CD4-positive, alpha-beta T cell treated with Interleukin-15 for 4 hours (primary cell): ENCODE measurements at places on chromosomes 3 and 15.

DNA sequence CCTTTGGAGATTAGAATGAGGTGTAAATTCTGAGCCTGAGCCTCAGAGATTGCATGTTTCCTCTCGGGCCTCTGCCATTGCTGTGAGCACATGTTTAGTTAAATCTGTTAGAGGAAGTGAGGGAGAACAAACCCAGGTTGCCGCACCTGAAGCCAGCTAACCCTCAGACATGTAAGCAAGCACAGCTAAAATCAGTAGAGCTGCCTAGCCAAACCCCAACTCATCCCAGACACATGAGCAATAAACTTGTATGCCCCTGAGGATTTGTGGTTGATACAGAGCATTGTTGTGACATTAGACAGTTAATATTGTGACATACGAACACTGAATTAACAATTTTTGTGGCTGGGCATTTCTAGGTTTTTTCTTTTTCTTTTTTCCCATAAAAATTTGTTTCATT lies 41.9 kb downstream of the NMD3 start:
- no peak for DNase-seq

GRCh38 chr3:7682822-7683229 lies 818.8 kb upstream of the LMCD1 start:
- DNase-seq, result no peak

DNA sequence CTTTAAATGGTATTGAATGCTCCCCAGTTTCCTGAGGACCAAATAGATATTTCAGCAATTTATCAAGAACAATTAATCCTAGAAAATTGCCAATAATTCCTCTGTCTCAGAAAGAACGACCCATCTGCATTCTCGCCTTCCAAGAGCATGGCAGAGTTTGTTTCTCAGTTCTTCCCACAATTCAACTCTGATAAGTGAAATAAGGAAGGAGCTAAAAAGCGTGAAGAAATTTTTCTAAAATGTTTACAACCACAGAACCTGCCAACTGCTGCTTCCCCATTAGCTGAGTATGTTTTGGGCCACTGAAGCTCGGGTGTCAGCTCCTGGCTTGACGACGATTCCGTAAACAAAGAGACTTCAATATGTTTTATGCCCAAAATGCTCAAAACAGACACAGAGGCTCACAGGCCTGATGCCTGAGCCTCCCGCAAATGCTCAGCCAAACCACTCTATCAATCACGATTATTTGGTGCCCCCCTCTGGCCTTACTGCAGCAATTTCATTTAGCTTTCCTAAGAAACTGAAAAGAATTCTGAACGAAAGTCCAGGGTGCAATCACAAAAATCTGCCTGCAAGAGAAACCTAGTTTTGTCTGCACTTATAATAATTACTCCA lies 259.2 kb upstream of the CCDC54 start:
- DNase-seq, result no peak

DNA sequence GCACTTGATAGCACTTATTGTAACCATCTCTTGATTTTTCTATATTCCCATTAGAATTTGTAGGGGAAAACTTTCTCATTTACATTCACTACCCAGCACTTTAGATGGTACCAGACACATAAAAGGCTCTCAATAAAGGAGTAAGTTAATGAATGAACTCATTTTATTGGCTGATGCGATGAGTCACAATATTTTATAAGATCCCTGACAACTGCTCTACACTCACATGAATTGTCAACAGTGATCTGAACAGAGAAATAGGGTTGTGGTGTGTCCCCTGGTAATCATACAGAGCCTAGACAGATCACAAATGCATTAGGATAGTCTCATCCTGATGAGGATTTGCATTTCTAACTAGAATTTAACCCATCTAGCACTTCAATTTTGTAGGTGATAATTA lies 567.6 kb upstream of the ARPP21 start:
- no peak for DNase-seq

- DNase-seq, result no peak
Measured at GRCh38 chr3:20317616-20318015, 131.6 kb upstream of the SGO1 start.

DNA sequence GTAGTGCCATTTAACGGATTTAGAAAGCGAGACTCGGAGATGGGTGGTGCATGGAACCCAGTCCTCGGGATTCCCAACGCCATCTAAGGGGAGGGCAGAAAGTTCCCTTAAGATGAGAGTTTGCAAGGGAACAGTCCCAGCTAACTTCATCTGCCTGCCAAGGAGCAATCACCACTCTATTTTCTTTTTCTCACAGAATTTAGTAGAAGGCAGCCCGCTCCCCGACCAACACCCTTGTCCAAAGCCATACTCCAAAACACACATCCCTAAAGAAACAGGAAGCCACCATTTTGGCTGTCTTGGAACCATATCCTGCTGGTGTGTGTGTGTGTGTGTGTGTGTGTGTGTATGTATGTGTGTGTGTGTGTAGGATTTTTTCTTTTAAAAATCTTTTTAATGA lies 7.1 kb upstream of the FGD5 start:
- DNase-seq, result no peak

DNA sequence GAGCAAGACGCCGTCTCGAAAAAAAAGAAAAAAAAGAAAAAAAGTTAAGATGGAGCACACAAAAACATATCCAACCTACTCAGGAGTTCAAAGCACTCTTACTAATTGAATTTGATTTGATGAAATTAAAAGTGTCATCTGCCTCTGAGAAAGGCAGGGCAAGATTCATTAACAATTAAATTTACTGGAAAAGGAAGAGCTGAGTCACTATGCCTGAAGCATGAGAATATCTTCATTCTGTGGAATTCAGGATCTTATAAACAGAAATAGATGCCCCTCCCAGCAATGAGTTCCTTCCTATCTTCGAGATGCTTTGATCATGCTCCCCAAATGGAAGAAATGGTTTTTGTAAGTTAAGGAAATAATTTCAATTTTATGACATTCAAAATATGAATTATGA lies 61.0 kb upstream of the ST3GAL6 start:
- DNase-seq, result no peak

GRCh38 chr15:97224191-97224641 lies 736.3 kb upstream of the ARRDC4 start:
- no peak for DNase-seq

DNA sequence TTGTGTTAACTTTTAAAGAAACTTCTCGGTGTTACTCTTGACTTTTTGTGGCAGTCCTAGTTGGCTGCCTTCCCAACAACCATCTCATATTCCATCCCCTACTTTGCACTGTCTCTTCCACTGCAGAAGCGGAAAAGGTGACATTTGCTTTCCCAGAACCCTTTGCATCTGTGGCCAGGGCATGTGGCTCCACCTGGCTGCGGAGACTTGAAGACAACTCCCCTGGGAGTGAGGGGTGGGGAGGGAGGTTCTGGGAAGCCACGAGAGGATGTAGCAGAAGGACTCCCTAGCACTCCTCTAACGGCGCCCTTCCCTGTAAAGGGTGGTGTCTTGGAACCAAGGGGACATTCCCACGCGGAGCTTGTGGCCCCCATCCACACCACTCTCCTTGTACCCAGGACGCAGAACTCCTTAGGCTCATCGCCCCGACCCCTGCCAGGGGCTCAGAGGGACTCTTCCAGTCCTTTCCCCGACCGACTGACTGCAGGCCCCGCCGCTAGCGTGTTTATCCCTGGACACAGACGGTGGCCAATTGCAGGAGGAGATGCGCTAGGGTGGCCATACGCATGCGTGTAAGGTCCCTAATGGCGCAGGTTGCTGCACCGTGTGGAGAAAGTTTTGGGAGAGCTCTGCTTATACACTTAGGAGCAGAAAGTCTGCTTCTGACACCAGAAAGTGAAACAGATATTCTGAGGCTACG lies 33.2 kb upstream of the SECISBP2L start:
- DNase-seq, result no peak

GRCh38 chr15:76071806-76072205 lies 12.0 kb downstream of the TMEM266 start:
- DNase-seq, result no peak

GRCh38 chr15:49860101-49860500 lies 239.3 kb downstream of the DTWD1 start:
- DNase-seq, result no peak

DNA sequence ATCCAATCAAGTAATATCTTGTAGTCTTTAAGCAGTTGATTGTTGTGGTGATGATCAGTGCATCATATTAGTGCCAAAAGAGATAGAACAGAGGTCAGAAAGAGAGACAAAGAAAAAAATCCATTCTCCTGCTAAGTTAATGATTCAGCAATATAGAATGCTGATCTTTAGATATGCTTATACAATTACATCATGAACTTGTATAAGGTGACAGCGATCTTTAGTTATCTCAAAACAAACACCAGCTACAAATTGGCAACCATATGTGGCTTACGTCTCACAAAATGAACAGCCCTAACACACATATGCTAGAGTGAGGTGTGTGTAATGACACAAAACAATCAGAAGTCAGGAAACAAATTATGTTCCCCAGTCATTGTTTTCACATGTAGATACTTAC lies 12.5 kb downstream of the LSAMP start:
- no peak for DNase-seq

DNA sequence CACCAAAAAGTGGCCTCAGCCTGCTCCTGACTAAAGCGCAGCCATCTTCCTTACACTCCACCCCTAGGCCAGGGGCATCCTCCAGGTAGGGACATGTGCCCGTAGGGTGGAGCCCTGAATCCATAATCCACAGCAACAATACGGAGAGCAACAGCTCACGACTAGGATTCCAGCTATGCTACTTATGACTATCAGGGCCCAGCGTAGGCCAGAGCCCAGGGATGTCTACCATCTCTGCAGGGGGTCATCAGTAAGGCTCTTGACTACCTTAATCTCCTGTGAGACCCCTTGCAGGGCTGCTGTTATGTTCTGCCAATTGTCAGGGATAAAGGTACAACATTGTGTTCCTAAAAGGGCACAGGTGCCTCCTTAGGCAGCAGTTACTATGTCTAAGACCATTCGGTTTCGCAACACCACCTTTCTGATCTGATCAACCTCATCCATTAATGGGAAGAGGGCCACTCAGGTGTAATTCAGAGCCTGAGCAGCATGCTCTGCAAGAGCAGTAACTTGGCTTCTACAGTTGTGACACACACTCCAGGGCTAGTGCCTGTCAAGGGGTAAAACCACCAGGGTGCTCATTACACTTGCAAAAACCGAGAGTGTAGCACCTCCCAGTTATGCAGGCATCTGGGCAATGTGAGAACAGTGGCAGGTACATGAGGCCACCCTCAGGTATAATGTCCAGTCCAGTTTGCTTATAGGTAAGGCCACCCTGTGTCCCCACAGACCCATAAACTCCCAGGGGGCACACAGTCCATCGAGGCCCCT lies 11.0 kb downstream of the CCRL2 start:
- DNase-seq, result no peak

GRCh38 chr15:67119238-67119846 lies 53.9 kb downstream of the SMAD3 start:
- DNase-seq, result no peak

GRCh38 chr3:38067508-38068233 lies 28.7 kb downstream of the DLEC1 start:
- no peak for DNase-seq

DNA sequence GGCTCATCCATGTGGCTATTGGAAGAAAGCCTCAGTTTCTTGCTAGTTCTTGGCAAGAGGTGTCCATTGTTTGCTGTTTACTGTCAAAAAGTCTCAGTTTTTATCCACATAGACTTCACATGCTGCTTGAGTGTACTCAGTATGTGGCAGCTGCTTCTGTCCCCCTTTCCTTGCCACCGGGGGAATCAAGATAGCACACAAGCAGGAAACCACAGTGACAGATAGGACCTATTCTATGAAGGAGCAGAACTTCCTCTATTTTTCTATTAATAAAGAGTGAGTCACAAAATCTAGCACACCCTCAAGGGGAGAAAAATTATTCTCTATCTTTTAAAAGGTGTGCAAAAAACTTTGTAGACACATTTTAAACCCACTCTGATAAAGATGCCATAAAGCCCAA lies 121.4 kb upstream of the GMNC start:
- no peak for DNase-seq

DNA sequence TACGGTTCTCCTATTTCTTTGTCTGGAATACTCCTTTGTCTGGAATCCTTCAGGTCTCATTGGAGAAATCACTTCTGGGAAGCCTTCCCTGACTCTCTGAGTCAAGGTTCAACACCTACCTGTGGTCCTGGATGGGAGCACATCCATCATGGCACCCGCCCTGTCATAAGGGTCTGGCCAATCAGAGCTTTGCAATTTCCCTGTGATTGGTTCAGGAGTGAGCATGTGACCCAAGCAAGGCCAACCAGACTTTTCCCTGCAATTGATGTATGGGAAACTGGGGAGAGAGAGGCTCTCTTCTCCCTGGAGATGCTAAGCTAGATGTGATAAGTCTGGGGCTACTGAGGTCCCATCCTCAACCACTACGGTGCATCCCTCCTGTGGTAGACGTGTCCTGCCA lies 8.1 kb downstream of the FAM3D start:
- no peak for DNase-seq

DNA sequence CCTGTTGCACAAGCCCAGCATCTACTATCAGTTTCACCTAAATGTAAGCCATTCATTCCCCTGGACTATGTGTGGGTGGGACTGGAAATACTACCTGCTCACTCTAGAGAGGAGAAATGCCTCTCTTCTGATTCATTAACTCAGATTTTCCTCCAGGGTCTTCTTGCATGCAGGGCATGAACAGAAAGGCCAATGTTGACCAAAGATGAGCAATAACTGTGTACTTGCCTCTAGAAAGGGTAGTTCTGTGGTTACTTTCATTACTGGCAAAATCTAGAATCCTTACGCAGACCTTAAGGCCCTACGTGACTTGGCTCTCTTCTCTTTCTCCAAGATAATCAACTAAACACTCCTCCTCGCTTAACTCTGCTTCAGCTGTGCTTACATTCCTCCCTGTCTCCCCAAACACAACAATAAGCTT lies 81.4 kb upstream of the PSMD6 start:
- DNase-seq, result no peak

DNA sequence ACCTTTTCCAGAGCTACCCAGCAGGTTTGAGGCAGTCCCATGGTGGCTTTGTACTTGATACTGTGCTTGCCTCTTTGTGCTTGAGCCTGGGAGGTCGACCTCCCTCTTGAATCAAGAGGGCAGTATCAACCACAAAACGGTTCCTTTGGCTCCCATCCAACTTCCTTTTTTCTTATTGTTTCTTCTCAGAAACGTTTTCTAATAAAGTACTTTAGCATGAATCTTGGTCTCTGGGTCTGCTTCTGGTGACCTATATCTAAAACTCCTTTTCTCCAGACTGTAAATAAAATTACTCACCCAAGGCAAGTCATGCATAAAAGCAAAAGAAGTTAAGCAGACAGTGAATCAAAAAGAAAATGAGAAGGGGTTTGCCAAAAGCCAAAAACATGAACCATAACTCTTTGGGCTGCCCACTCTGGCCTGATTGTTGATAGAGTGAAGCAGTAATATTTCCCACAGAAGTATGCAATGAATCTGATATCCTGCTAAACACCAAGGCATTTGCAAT lies 112.2 kb upstream of the SLC4A7 start:
- peak; percentile 29 for DNase-seq

DNA sequence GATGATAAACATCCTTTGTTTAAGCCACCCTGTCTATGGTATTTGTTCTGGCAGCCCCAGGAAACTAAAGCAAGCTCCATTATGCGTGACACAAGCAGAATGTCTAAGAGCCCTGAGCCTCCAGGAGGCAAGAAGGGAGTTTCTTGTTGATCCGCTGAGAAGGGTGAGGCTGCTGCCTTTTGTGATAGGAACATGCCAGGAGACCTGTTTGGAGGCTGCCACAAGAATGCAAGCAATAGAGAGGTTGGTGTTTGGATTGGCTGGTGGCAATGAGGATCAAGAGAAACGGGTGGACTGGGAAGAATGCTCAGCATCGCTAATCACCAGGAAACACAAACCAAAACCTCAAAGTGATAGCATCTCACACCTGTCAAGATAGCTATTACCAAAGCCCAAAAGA lies 104.8 kb downstream of the ASB7 start:
- no peak for DNase-seq
